ENCODE measurements at places on chromosomes 3 and 15.

GRCh38 chr15:40618023-40618422, 24.0 kb downstream of the KNL1 start:
- no peak for DNase-seq

GRCh38 chr3:123319760-123320159, 118.0 kb downstream of the SEC22A start:
- no peak for DNase-seq

GRCh38 chr3:128584412-128585020, 66.1 kb downstream of the RPN1 start:
- DNase-seq = peak; percentile 24

- no peak for DNase-seq
Measured at GRCh38 chr3:49162751-49163419, 3.2 kb downstream of the CCDC71 start.

- no peak for DNase-seq
Measured at GRCh38 chr3:24490151-24490550, 4.5 kb downstream of the THRB start.

- DNase-seq = peak; percentile 15
Measured at GRCh38 chr15:92097474-92098178, 244.1 kb downstream of the SLCO3A1 start.

- no peak for DNase-seq
Measured at GRCh38 chr3:13134166-13134878, 61.1 kb upstream of the IQSEC1 start.

DNA sequence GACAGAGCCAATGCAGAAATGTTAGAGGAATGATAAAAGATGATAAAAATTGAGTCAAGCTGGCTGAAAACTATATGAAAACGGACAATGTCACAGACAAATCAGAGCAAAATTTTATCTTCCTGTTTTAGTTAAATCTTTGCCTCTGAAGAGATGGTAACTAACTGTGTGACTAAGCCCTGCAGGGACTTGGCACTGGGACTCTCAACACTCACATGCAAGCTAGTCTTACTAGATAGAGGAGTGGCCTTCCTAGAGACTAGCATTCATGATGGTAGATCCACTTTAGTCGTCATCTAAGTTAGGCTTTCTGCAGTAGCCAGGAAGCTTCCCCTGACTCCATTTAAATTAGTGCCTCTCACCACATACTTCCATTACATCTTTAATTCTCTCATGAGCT, 4.1 kb downstream of the CCDC191 start:
- DNase-seq = no peak

DNA sequence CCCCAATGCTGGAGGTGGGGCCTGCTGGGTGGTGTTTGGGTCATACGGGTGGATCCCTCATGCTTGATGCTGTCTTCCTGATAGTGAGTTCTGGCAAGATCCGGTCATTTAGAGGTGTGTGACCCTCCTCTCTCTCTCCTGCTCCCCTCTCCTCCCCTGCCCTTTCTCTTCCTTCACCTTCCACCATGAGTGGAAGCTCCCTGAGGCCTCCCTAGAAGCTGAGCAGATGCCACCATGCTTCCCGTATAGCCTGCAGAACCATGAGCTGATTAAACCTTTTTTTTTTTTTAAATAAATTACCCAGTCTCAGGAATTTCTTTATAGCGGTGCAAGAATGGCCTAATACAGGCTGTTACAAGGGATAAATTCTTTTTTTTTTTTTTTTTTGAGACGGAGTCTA, 36.3 kb upstream of the IQSEC1 start:
- DNase-seq = no peak

GRCh38 chr15:48558226-48558625, 87.3 kb downstream of the FBN1 start:
- no peak for DNase-seq

DNA sequence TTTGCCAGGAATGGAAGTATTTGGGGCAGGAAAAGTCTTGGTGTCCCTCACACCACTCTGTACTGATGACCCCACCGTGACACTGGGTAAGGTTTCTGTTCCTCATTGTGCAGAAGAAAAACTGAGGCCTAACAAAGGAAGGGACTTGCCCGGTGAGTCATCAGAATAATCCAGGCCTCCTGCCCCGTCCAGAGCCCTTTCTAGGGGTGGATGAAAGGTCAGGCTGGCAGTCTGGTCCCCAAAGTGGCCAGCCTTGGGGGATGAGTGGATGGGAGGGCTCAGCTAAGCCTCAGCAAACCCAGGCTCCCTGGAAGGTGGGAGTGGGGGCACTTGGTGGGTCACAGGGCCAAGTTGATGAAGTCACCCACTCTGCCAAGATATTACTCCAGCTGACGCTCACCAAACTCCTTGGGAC, 2.3 kb upstream of the DNAH1 start:
- DNase-seq = peak; percentile 47

- DNase-seq = no peak
Measured at GRCh38 chr15:58908550-58909309, 24.7 kb downstream of the SLTM start.

DNA sequence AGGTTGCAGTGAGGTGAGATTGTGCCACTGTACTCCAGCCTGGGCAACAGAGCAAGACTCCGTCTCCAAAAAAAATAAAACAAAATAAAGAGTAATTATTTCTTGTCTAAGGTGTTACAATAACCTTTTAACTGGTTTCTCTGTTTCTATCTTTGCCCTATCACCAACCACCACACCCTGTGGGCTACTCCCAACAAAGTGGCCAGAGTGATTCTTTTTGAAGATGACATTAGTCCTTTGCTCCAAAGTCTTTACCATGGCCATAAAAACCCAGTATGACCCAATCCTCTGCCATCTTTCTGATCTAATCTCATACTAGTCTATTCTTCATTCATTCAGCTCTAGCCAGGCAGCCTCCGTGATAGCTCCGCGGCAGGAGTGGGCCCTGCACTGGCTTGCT, 62.8 kb downstream of the RFX7 start:
- DNase-seq = no peak

GRCh38 chr3:77606372-77606771, 566.5 kb downstream of the ROBO2 start:
- no peak for DNase-seq

DNA sequence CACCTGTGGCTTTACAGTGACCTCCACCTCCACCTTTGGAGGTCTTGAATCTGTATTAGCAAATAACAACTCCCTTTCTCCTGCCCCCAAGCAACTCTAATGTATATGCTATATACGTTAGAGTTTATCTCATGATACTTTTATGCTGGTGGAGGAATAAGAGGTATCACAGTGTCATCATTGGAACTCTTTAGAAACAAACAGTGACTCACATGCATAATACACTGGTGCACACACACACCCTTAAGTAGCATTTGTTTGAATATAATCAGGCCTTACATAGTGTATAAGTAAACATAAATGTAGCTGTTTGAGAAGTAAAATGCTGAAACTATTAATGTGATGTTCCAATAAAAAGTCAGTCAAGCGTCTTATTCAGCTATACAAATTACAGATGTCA, 280.2 kb upstream of the C2CD4B start:
- DNase-seq = no peak

DNA sequence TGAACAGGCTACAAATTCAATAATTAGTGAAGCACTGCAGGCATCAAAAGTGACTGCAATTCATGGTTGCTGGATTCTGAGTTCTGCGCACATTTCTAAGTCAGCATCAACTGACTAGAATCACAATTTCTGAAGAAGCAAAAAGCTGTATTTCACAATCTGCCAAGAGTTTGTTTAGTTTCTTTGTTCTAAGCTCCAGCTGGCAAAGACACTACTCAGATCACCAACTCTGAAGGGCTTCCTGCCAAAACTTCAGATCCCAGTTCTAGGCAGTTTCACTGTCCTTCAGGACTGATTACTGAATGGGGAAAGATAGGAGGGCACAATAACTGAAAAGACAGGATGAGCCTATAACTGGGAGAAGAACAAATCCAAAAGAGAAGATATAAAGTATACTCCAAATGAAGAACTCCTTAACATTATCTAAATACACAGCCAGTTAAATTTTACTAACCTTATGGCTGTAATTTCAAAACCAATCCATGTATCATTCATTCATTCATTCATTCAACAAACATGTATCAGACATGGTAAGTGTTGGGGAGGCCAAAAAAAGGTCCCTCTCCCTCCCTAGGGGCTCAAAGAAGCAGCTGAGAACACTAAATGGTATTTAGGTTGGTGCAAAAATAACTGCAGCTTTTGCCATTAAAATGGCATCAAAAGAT, 17.1 kb downstream of the TJP1 start:
- peak; percentile 63 for DNase-seq

DNA sequence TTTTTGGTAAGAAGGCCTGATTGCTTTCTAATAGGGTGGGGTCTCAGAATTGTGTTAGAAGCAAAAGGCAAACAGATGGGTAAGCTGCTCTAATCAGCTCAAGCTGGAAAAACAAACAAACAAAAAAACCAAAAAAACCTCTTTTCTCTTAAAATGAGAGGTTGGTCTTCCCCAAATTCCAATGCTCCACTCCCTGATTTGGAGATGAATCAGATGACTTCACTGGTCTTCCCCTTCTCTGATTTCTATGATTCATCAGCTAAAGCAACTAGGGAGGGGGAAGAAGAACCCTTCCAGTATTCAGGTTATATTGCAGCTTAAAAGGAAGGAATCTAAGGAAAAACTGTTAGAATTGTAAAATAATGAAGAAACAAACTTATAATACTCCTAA, 9.6 kb upstream of the ANXA2 start:
- no peak for DNase-seq

- DNase-seq = peak; percentile 87
Measured at GRCh38 chr15:89114990-89115389, 26.7 kb downstream of the ABHD2 start.

DNA sequence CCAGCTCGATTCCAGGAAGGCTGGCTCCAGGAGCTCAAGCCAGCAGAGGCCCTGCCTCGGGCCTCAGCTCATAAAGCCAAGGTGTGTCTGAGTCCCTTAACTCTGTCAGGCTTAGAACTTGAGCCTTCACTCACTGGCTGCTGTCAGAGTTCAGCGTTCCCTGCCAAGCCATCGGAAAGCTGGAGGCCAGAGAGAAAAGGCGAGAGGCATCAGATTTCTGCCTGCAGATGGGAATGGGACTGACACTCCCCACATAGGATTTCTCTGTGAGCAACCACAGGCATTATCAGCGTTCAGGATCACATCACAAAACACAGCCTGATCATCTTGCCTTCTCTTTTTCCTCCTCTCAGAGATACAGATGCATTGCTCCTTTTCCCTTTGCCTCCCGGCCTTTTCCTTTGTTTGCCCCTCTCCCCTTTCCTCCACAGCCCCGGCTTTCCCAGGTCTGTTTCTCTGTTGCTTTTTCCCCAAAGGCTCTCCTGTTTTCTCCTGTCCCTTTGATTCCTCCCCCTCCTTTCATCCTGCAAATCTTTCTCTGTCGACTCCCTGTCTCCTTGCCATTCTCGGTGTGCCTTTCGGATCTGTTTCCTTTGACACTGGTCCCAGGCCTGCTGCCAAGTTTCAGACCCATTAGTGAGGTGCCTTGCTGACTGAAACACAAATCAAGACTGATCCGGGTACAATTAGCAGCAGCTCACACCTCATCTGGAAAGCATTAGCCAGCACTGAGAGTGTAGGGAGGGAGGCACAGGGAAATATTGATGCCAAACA, 44.5 kb upstream of the BOC start:
- no peak for DNase-seq

- peak; percentile 45 for DNase-seq
Measured at GRCh38 chr3:158539414-158540014, 31.5 kb upstream of the MLF1 start.

GRCh38 chr15:73983773-73984172, 8.3 kb downstream of the STOML1 start:
- DNase-seq = no peak

- peak; percentile 67 for DNase-seq
Measured at GRCh38 chr3:15875016-15875689, 77.4 kb upstream of the ANKRD28 start.

GRCh38 chr15:70447928-70448698, 315.2 kb downstream of the UACA start:
- no peak for DNase-seq

GRCh38 chr3:134357261-134357913, 16.9 kb downstream of the AMOTL2 start:
- no peak for DNase-seq

DNA sequence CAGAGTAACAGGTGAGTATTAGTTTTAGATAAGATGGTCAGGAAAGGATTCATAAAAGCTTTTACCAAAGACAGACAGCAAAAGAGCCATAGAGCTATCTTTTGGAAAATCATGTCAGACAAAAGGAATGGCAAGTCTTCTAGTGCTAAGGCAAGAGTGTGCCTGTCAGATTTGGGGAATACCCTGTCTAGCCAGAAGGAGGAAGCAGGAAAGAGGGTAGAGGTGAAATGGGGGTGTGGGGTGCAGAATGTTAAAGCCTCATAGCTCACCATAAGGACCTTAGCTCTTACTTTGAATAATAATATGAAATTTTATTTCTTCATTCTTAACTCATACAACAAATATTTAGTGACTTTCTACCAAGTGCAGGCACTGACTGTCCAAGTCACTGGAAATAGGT, 512.1 kb upstream of the ROBO2 start:
- no peak for DNase-seq

DNA sequence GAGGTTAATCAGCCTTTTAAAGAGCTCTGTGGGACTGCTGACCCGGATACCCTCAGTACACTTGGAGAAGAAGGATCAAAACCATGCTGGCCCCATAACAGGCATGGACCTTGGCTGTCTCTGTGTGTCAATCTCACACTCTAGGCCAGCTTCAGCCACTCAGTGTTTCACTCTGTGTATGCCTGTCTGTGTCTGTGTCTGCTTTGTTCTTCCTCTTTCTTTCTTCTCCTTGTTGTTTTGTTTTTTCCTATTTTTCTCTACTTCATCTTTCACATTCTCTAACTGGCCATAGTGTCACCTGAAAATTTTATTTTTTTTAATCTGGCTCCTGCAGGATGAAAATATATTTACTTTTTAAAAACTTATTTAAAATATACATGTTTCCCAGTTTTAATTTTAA, 51.1 kb downstream of the SERP1 start:
- no peak for DNase-seq

- no peak for DNase-seq
Measured at GRCh38 chr3:194686816-194687637, 1.3 kb downstream of the FAM43A start.

GRCh38 chr3:172216911-172217310, 177.5 kb downstream of the FNDC3B start:
- DNase-seq = no peak

GRCh38 chr3:53354945-53355498, 7.7 kb upstream of the DCP1A start:
- peak; percentile 20 for DNase-seq

DNA sequence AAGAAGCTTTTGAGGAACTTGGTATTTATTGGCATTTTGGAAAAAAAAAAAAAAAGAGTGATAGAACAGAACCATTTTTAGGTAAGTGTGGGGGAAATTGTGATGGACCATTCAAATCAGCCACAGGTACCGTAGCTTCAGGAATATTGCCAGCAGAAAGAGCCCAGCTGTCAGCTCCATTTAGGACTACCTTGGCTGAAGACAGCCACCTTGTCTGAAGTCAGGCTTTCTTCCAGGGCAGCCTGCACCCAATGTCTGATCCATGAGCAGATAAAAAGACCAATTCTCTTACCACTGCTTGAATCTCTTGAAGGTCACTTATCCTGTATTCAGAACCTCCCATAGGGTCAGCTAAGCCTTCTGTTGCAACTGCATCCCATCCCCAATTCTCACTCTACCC, 37.6 kb downstream of the SLCO3A1 start:
- no peak for DNase-seq
